GM12892 (cell line): ENCODE measurements at places on chromosomes 13 and 19.

GRCh38 chr13:72205773-72206172, 338.8 kb upstream of the DACH1 start:
- DNase-seq, result no peak

GRCh38 chr13:53537586-53537985, 509.0 kb downstream of the OLFM4 start:
- no peak for DNase-seq

- DNase-seq, result peak; percentile 49
Observed at GRCh38 chr19:12090807-12091206, 26.3 kb downstream of the ZNF844 start.

DNA sequence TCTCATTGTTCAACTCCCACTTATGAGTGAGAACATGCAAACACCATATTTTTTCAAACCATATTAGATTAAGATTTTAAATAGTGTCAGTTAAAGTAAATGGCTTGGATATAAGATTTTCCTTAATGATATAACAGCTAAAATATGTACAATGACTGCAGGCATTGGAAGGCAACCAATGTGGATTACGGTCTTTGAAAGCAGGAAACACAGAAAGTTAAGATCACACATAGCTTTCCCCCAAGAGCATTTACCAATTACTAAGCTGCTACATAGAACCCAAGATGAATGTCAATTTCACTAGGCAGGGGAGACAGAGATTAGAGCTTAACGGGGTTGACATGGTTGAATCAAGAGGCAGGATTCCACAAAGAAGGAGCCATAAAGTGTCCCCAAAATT, 173.2 kb upstream of the TRPC4 start:
- DNase-seq, result no peak

DNA sequence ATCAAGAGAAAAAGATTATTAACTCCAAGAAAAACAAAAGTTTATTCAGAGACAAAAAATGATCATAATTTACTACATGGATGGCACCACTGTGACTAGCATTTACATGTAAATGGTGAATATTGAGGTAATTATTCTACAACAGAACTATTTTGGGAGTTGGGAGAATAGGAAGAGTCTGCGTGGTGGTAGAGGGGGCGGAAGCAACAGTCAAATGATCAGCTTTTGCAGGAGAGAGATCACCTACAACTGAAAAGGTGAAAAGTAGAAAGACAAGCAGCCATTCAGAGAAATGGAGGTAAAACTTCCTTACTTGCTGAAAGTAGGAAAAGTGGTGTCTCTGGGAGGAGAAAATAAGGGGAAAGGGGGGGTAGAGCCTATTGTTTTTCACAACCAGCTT, 62.8 kb upstream of the SACS start:
- DNase-seq, result no peak
